ENCODE measurements at places on chromosomes 11 and 22. TPM values are rescaled to one million over a fixed set of nuclear protein-coding genes. Genes with fewer than 3 reads are reported as not detected.

- no peak for DNase-seq
Observed at GRCh38 chr22:43066844-43067385, 22.3 kb downstream of the TTLL1 start.

DNA sequence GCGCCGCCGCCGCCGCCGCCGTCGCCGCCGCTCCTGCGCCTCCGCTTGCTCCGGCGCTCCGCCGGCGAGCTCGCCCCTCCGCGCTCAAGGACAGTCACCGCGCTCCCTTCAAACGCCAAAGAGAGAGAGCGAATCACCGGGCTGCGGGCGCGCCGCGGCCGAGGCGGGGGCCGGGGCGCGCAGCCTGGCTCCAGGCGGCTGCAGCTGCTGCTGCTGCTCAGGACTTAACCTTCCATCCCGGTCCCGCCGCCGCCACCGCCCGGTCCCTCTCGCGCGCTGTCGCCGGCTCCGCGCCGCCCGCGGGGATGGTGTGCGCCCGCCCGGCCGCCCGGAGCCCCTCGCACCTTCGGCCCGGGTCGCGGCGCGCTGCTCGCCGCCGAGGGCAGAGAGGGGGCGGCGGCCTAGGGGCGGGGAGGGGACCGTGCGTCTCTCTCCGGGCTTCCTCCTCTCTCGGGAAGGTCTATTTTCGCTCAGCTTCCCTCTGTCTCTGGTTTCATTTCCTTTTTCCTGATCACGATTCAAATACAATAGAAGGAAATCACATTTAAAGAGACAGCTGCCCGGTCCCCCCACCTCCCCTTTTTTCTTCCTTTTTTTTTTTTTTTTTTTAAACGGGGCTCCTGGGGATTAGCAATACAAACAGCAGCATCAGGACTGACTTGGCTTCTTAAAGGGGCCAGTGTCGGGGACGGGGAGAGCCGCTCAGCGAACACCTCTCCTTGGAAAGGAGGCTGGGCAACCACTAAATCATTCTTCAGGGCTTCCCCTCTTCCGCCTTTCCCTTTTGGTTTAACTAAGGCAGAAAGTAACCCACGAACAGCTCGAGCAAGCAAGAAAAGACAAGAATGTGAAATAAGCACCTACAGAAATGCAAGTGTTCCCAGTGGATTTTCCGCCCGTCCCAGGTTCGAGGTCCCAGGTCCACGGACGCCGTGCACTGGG is 22.1 kb downstream of the LMO2 start:
- DNase-seq = no peak

DNA sequence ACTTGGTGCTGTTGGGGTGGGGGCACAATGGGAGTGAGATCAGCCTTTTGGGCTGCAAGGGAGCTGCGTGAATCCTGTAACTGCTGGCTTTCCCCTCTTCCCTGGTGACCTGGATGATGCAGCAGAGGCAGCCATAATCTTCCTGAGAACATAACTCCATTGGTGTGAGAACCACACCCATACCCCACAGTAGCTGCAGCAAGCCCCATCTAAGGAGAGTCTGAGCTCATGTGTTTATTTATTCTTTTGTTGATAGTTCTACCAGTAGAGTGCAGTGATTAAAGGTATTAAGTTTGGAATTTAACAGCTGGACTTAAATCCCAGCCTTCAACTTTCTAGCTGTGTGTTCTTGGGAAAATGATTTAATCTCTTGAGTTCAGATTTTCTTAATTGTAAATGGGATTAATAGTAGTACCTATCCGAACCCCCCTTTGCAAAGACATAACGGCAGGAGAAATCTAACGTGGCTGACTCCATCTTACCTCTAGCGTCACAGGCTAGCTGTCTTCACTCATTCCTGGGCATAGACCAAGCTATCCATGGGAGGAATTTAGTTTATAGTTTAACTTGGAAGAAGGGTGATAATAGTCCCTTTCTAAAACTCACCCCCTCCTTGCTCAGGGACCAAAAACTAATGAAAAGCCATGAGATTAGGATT is 385.0 kb upstream of the DDI1 start:
- DNase-seq = no peak

GRCh38 chr11:112770487-112770886 is 190.7 kb upstream of the NCAM1 start:
- DNase-seq = no peak

Gene GAS2
- total RNA-seq = 1.2 TPM

DNA sequence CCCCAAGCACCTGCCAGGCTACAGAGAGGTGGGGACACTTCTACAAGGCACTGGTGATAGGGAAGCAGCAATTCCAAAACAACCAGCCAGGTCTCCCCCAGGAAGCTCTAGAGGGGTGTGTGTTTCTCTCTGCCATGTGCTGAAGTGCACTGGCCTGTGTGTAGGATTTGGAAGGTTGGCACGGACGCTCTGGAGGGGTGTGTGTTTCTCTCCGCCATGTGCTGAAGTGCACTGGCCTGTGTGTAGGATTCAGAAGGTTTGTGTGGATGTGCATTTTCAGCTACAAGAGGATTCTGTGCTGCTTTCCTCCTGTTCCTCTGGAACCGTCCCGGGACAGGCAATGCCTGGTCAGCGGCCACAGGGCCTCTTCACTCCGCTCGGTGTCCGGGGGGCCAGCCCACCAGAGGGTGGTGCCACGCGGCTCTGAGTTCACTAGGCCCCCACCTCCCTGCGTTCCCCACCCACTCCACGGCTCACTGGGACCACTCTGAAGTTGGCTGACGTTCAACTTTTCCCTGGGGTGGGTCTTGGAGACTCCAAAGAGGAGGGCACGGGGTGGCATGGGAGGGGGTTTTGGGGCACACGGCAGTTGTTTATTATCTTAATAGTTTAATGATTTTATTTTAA is 552.8 kb downstream of the BRD1 start:
- no peak for DNase-seq

GRCh38 chr11:61895046-61895717 is 3.8 kb upstream of the FADS3 start:
- DNase-seq = no peak

GRCh38 chr11:44437122-44437521 is 127.2 kb upstream of the ALX4 start:
- no peak for DNase-seq

Gene OR6T1
- total RNA-seq = not detected
